ENCODE measurements at places on chromosomes 3 and 15. TPM values are rescaled to one million over a fixed set of nuclear protein-coding genes. Genes with fewer than 3 reads are reported as not detected.

DNA sequence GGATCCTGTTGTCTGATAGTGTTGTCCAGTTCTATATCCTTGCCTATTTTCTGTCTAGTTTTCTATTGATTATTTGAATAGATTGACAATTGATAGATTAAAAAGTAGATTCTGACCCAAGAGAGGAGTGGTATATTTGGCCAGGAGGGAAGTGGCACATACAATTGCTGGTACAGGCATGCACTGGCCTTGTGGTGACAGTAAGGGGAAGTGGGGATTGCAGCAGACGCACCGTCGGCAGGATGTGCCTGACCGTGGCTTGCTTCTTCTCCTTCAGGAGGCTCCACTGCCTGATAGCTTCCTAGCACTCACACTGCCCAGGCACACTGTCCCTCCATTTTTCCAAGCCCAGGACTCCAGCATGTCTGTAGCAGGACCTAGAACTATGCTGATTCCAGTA is 10.5 kb downstream of the GABRG3 start:
- DNase-seq = no peak

DNA sequence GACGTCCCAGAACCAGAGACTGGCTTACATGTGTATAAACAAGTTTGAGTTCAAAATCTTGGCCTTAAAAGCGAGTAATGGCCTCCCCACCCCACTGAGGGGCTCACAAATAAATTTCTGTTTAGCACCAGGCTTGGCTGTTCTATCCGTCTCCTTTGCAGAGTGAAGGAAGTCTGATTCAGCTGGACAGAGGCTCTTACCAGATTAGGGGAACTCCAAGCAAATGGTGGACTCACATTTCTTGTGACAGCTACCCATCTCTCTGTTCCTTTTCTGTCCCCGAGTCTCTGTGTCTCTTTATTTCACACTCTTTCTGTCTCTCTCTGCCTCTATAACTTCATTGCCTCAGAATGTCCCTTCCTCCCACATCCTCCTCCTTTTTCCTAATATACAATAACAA is 62.7 kb downstream of the DGKG start:
- DNase-seq = no peak

TEX55 gene
- polyA plus RNA-seq = not detected

- no peak for DNase-seq
Measured at GRCh38 chr15:92846741-92847140, 53.4 kb upstream of the CHD2 start.

SLC30A4 gene
- 0.23 TPM for polyA plus RNA-seq

GATA2 gene
- not detected for polyA plus RNA-seq

LMCD1 gene
- 0.81 TPM for polyA plus RNA-seq

TGM4 gene
- polyA plus RNA-seq = not detected

- DNase-seq = no peak
Measured at GRCh38 chr3:87198774-87199173, 28.3 kb upstream of the CHMP2B start.

- no peak for DNase-seq
Measured at GRCh38 chr15:98506172-98506571, 142.2 kb upstream of the IGF1R start.

DNA sequence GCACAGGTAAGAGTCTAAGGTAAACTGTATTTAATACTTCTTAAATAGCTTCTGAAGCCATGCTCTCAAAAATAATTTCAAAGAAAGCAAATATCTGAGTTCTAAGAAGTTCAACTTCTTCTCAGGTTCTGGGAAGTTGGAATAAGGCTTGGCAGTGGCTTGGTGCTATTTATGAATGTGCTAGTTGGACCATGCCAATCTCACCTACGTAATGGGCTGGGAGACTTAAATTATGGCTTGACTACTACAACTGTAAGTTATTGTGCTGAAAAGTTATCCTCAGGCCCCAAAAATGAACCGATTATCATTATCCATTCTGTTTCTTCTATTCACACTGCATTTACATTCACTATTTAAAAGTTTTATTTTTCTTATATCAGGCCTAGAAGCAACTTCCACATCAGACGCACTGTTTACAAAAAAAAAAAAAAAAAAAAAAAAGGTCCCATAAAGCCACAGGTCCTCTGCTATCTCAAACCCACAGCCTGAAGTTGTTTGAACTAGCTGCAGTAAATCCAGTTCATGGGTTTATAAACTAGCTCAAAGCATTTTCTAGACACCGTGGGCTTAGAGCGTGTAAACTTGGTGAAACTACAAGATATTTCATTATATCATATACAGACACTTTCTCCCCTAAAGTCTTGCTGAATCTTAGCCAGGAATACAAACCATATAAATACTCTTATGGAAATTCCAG is 3.4 kb downstream of the LRIG1 start:
- no peak for DNase-seq

GRCh38 chr3:83523470-83524073 is 1435.2 kb upstream of the CADM2 start:
- peak; percentile 11 for DNase-seq

- no peak for DNase-seq
Measured at GRCh38 chr3:126816986-126817777, 113.1 kb downstream of the CHCHD6 start.

PP2D1 gene
- not detected for polyA plus RNA-seq

DNA sequence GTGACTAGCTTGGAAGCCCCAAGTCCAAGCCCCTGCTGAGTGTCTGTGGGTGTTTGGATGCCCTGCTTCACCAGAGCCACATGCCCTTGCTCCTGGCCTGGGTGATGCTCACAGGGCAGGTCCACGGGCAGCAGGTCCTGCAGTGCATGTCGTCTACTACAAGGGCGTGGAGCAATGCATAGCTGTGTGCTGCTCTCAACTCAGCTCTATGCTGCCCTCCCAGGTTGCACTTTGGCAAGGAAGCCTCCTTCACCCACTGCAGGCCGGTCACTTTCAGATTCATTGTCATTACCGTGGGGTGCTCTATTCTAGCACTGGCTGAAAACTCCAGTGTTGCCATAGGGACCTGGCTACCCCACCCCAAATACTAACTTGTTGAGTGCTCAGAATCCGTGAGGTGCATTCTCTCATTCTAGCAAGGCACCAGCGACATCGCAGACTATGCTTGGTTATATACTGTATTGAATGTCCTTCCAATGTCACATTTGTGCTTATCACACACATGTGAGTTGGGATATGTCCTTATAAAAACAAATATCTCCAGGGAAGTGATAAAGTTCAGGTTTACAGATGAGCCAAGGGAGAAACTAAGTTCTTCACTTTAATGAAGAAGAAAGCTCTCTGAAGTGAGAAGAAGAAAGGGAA is 51.8 kb downstream of the GRAMD1C start:
- no peak for DNase-seq

TFRC gene
- 511 TPM for polyA plus RNA-seq

DNA sequence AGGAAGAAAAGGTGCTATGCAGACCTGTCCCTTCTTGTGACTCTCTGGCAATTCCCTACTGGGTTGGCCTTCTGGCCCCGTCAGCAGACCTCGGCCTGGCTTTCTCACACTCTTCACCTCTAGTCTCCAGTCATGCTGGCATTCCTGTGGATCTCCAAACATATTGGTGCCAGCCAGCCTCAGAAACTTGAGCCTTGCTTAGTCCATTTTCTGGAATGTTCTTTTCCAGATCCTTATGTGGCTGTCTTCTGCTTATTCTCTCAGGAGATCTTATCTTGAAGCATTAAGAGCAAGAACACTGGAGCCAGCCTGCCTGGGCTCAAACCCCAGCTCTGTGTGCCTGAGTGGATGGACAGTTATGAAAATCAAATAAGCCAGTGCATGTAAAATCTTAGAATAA is 88.2 kb upstream of the NTRK3 start:
- no peak for DNase-seq

CTXN2 gene
- polyA plus RNA-seq = not detected

TRH gene
- polyA plus RNA-seq = not detected

Measured in GM12878 (cell line).